ENCODE measurements at places on chromosomes 6 and 20. TPM values are rescaled to one million over a fixed set of nuclear protein-coding genes. Genes with fewer than 3 reads are reported as not detected.

The PLEKHG1 gene
- polyA plus RNA-seq = 15.1 TPM

The INSM1 gene
- polyA plus RNA-seq = 0.22 TPM

The FKBP1C gene
- polyA plus RNA-seq = 0.34 TPM

The MUC22 gene
- not detected for polyA plus RNA-seq

The PRR18 gene
- 0.10 TPM for polyA plus RNA-seq

The TINAG gene
- not detected for polyA plus RNA-seq

The CCN5 gene
- 20.7 TPM for polyA plus RNA-seq

The CRISP2 gene
- not detected for polyA plus RNA-seq

The CALHM4 gene
- polyA plus RNA-seq = not detected

The SLC26A8 gene
- 0.05 TPM for polyA plus RNA-seq

The LST1 gene
- 3.1 TPM for polyA plus RNA-seq

The EYA2 gene
- 0.98 TPM for polyA plus RNA-seq

The EYS gene
- polyA plus RNA-seq = 0.21 TPM

The MARCKS gene
- 14.2 TPM for polyA plus RNA-seq

The BPIFB4 gene
- not detected for polyA plus RNA-seq

The COL12A1 gene
- 21.0 TPM for polyA plus RNA-seq

The SIGLEC1 gene
- 1.9 TPM for polyA plus RNA-seq

The RBM24 gene
- 1.2 TPM for polyA plus RNA-seq

The HDGFL1 gene
- not detected for polyA plus RNA-seq

The RBPJL gene
- polyA plus RNA-seq = 233 TPM

The F13A1 gene
- polyA plus RNA-seq = 296 TPM

The CST7 gene
- 1.2 TPM for polyA plus RNA-seq

The GPR6 gene
- not detected for polyA plus RNA-seq

The NRSN1 gene
- polyA plus RNA-seq = not detected

The TBXT gene
- polyA plus RNA-seq = not detected

The LMBRD1 gene
- polyA plus RNA-seq = 26.8 TPM

The TRIM10 gene
- polyA plus RNA-seq = not detected

The GPX5 gene
- not detected for polyA plus RNA-seq

The DEFB119 gene
- not detected for polyA plus RNA-seq

The GHRH gene
- polyA plus RNA-seq = not detected

The PNLDC1 gene
- polyA plus RNA-seq = 0.56 TPM
